ENCODE measurements at places on chromosomes 4 and X.

- DNase-seq, result no peak
Observed at GRCh38 chr4:166091912-166092510, 219.0 kb downstream of the TLL1 start.

GRCh38 chr4:173990869-173991210 is 292.6 kb downstream of the FBXO8 start:
- DNase-seq, result no peak

DNA sequence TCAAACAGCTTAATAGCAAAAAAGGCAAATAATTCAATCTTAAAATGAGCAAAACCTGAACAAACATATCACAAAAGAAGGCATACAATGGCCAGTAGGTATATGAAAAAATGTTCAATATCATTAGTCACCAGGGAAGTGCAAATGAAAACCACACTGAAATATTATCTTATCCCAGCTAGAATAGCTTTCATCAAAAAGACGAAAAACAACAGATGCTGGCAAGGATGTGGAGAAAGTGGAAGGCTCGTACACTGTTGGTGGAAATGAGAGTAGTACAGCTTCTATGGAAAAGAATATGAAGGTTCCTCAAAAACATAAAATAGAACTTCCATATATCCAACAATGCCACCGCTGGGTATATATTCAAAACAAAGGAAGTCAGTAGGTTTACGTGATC is 29.3 kb upstream of the ANXA10 start:
- no peak for DNase-seq

DNA sequence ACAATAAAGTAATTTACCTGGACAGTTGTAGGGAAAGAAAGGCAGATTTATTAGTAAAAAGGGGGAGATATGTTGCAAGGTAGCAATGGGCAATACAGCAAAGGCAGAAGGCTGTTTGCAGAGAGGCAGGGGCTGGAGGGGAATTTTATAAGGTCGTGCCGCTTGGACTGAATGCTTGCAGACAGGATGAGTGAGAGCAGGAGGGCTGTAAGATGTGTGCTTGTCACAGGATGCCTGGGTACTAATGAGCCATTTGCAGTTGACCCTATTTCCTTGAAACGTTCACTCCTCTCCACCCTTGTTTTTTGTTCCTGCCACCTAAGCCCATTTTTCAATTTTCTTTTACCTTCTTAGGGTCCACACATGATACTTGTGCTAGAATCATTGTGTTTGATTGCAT is 214.7 kb downstream of the TRAM1L1 start:
- no peak for DNase-seq

DNA sequence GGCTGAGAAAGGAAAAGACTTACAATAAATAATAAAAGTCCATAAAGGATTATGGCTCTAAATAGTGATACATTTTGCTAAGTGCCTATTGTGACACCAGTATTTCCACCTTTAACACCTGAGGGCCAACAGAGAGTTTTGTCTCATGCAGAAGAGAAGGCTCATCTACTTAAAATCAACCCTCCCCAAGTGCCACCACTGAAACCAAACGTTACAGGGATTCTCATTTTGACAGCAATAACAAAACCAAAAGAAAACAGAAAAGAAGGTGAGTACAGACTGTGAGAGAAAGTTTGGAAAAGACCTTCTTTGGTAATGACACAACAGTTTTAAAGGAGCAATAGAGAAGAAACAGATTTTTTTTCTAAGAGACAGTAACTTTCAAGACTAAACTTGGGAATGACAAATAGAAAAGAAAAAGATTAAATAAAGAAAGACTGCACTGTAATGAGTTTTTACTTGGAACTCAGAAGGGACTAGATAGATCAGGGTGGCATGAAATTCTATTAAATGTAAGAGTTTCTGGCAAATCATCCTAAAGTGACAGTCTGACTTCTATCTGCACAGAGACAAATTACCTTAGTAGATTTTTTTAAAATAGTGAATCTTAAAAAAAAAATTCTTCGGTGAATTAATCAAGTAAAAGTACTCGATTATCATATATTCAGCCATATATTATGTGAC is 109.7 kb downstream of the ZNF827 start:
- no peak for DNase-seq

DNA sequence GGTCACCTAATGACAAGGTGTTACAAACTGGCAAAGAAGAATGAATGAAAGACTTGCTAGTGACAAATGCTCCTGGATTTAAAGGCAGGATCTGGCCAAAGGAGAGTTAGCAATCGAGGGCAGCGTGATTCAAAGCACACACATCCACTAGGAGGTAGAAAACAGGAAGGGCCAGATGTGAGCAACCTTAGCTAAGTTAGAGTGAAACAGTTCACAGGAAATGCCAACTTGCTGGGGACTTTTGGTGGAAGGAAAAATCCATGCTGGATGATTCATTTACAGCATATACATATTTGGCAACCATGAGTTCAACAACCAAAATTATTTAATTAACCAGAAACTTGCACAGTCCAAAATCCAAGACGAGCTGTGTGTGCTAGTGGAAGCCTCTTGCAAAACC is 276.9 kb downstream of the PTTG2 start:
- DNase-seq, result no peak

- DNase-seq, result no peak
Observed at GRCh38 chrX:155179346-155179997, 36.8 kb upstream of the VBP1 start.

GRCh38 chr4:105346869-105347268 is 127.0 kb downstream of the PPA2 start:
- DNase-seq, result no peak

DNA sequence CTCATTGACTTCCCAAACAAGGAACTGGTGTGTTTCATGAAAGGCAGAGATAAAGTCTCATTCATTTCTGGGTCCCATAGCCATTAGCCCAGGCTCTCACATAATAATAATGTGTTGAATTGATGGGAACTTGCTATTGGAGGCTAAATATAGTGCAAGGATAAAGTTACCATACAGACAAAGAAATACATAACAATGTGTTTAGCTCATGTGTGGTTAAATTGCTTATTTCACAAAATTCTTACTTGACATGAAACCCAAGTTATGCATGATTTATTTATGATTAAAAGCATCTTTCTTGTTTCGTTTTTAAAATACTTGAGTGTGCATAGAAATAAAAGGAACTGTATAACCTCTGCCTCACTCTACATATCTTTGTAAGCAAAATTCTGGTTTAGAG is 37.3 kb upstream of the LPAR4 start:
- no peak for DNase-seq

- no peak for DNase-seq
Observed at GRCh38 chr4:83335701-83336100, 1.1 kb upstream of the HPSE start.

GRCh38 chrX:107825698-107826237 is at the start of gene MID2:
MID2 (plus strand) TSS chrX:107825866; CDS start chrX:107826427, 561 bp downstream.
- DNase-seq, result no peak

DNA sequence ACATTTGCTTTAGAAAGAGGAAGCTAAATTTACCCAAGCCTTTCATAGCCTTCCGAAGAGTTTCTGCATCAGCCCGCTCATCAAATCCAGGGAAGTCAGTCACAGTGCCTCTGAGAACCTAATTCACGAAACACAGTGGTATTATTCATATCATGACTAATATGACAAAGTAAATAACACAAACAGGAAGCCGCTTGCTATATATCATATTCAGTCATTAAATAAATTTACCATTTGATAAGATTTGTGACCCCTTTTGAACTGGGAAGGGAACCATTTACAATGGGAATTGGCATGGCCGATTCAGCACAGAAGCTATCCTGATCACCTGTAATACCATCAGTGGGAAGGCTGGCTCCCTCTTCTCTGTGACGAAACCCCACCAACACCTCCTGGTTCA is 10.5 kb downstream of the ANXA5 start:
- DNase-seq, result no peak

All from esophagus squamous epithelium (tissue), 5 donors.